ENCODE measurements at places on chromosomes 6 and 20.
A peak's percentile ranks its signal among the peaks of the same experiment; 100 is the strongest.

- DNase-seq = no peak
Measured at GRCh38 chr20:18739751-18740166, 73.8 kb upstream of the SCP2D1 start.

DNA sequence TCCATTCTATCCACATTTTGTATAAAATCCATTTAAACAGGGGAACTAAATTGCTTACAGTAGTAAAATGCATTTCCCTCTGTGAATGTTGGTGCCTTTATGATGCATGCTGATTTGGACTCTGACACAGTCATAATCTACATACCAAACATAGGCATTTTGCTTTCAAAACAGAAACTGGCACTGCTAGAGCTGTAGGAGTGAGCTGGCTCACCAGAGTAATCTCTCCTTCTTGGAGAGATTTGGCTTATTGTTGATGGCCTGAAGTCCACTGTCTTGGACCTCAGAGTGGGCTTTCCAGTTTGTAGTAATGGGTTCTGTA, 363.2 kb upstream of the FLRT3 start:
- DNase-seq = no peak

DNA sequence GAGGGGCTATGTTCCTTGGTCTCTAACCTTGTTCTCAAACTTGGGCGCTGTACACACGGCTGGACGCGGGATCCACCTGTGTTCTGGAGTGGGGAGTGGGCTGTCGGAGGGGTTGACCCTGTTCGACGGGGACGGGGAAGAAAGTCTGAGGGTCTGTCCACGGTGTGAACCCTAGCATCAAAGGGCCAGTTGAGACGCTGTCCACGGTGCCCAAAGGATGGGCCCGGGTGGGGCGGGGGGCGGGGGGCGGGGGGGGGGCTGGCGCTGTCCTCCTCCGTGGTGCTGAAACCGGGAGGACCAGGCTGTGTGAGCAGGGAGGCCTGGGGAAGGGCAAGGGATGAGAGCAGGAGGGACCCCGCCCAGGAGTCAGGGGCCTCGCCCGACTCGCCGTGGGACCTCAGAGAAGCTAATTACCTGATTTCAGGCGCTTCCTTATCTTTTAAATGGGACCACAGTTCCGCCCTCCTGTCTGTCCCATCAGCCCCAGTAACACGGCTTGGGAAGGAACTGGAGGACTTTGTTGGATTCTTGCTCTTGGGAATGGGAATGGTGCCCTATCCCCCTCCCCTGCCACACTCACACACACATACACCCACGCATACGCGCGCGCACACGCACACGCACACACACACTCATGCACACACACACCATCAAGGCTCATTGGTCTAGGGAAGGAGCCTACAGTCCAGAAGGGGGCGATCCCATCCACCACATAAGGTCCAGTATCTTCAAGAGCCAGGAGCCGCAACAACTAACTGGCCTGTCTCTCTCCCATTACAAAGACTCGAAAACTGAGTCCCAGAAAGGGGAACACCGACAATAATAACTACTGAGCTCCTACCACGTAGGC, 1.0 kb upstream of the VSTM2L start:
- peak; percentile 72 for DNase-seq

- no peak for DNase-seq
Measured at GRCh38 chr6:11889572-11889971, 111.0 kb upstream of the ADTRP start.

DNA sequence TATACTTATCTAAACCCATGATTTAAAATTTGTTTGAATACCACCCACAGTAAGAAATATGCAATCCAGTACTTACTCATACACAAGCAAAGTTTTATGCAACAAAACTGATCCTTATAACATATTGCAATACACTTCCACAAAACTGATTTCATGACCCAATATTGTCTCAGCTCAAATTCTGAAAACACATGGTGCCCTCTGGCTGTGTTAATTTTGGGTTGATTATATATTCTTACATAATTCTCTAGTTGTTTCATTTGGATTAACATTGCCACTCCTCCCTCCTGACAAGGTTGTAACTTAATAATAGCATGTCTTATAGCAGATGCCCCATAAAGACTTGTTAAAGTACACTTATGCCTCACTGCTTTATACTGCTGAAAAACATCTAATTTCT, 73.0 kb upstream of the TULP1 start:
- no peak for DNase-seq

- DNase-seq = no peak
Measured at GRCh38 chr6:146194434-146194833, 165.6 kb downstream of the GRM1 start.

GRCh38 chr6:135305684-135306083, 124.6 kb downstream of the MYB start:
- DNase-seq = no peak

DNA sequence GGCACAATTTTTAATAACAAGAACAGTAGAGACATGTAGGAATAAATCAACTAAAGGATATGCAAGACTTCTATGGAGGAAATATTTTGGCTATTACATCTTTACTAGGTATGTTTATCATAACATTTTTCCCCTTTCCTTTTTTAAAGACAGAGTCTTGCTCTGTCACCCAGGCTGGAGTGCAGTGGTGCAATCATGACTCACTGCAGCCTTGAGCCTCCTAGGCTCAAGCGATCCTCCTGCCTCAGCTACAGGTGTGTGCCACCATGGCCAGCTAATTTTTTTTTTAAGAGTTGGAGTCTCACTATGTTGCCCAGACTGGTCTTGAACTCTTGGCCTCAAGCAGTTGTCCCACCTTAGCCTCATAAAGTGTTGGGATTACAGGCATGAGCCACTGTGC, 37.0 kb downstream of the AKAP7 start:
- no peak for DNase-seq

DNA sequence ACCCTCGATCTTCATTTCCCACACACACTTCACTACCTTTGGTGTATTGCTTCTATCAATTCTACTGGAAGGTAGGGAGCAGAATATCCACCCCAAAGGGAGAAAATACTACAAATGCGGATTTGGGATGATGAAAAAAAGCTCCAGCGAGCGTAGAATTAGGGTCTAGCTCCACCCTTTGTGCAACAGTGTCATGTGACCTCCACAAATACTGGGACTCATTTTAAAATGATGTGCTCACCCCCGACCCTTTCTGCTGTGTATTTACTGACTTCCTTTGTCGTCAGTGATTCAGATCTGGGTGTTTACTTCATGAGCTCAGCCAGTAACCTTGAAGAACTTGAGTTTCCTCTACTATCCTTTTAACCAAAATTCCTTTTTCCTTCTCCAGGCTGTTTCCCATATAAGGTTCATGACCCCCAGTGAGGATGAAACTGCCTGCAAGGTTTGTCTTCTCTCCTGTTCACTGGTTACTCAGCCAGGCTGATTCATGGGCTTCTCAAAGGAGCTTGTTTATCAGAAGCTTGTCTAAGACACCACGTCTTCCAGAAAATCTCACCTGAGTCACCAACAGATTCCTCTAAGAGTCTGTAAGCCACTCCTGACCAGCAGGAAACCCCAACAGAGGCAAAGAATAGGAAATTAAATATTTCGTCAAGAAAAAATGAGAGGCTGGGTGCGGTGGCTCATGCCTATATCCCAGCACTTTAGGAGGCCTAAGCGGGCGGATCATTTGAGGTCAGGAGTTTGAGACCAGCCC, 39.6 kb upstream of the PAX1 start:
- no peak for DNase-seq

GRCh38 chr6:1267057-1267732, 44.7 kb upstream of the FOXQ1 start:
- DNase-seq = no peak

DNA sequence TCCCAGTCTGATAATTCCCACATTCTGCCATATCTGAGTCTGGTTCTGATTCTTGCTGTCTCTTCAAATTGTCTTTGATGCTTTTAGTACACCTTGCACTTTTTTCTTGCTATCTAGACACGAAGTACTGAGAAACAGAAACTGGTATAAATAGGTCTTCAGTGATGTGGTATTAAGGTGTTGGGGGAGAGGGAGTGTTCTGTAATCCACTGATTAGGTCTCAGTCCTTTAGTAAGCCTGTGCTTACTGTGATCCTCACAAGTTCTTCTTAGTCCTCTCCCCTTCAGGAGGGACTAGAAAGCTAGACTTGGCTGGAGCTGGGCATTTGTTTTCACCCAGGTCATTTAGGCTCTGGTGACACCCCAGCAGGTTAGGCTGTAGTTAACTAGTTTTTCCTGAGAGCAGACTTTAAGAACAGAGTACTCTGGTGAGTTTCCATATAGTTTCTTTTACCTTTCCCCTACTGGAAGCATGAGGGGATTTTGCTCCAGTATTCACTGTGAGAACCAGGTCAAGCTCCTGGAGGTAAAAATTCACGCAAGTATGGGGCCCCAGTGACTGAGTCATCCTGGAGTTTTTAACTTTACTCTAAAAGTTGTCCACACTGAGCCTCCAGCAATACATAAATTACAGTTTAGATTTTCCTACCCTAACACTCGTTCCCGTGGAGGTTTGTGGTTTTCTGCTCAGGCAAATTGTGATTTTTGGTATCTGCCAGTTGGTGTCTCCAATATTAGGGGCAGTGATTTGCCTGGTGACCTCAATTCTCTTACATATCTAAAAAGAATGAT, 154.6 kb downstream of the CDKAL1 start:
- DNase-seq = no peak

GRCh38 chr6:123417535-123417934, 219.2 kb downstream of the TRDN start:
- no peak for DNase-seq

DNA sequence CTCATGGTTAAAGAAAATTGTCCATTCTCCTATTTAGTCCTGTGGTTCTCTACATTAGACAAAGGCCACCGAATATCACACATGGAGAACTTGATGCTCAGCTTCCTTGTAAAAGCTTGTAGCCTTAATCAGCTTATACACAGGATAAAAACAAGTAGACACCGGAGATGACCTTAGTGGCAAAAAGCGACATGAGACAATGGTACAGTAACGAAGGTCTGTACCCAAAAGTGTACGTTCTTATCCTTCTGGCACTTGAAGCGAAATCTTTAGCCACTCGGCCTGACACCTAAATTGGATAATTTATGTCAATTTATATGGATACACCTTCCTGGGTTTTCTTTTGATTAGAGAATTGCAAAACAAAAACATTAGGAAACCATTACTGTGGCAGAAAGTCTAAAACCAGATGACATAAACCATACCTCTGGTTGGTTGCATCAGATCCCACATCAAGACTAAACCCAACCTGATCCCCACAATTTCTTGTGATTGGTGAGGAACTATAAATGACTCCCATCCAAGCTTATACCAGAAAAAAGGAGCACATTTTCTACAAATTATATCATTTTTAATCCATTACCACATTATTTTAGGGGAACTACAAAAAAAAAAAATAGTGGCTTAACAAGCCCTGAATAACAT, 6.1 kb downstream of the RBM39 start:
- DNase-seq = no peak

DNA sequence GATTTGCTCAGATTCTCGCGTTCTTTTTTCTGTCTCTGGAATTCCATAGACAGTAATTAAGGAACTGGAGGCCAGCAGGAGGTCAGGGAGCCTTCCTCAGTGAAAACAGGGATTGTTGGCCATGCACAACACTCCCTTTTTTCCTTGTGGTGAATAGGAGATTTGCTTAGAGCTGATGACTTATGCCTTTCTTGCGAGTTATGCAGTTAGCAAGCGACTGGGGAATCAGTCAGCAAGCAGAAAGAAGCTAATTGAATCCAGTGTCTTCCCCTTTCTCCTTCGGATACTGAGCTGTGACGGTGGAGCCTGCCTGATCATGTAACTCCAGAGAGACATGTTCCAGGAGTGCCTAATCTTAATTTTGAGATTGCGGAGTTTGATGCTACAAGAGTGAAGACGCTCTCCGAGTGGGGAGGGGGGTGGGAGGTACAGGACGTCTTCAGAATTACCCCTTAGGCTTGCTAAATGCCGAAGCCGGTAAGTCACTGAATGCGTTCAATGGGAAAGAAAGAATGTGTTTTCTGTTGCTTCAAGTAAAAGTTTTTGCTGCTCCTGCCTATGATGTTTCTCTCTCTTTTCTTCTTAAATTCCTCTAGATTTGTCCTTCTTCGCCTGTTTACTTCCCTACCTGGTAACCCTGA, 165.9 kb downstream of the SASH1 start:
- DNase-seq = peak; percentile 68

DNA sequence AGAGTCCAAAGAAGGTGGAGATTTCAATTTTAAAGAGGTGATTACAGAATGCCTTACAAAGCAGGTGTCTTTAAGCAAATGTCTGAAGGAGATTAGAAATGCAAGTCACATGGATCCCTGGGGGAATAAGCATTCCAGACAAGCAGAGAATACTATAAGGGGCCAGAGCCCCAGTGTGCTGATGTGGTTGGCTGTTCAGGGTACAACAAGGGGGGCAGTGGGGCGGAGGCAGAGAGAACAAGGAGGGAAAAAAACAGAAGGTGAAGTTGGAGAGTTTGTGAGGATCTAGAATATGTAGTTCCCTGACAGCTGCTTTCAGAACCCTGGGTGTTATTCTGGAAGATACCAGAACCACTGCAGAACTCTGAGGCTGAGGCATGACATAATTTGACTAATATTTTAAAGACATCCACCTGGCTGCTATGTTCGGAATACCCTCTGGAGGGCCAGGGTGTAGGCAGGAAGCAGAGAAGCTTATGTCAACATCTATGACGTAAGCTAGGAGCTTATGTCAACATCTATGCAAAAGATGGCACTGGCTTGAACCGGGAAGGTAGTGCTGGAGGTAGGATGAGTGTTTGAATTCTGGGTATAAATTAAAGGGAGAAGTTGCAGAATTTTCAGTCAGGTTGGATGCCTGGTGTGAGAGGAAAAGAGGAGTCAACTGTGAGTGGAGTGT, 276.3 kb upstream of the AGPAT4 start:
- no peak for DNase-seq

DNA sequence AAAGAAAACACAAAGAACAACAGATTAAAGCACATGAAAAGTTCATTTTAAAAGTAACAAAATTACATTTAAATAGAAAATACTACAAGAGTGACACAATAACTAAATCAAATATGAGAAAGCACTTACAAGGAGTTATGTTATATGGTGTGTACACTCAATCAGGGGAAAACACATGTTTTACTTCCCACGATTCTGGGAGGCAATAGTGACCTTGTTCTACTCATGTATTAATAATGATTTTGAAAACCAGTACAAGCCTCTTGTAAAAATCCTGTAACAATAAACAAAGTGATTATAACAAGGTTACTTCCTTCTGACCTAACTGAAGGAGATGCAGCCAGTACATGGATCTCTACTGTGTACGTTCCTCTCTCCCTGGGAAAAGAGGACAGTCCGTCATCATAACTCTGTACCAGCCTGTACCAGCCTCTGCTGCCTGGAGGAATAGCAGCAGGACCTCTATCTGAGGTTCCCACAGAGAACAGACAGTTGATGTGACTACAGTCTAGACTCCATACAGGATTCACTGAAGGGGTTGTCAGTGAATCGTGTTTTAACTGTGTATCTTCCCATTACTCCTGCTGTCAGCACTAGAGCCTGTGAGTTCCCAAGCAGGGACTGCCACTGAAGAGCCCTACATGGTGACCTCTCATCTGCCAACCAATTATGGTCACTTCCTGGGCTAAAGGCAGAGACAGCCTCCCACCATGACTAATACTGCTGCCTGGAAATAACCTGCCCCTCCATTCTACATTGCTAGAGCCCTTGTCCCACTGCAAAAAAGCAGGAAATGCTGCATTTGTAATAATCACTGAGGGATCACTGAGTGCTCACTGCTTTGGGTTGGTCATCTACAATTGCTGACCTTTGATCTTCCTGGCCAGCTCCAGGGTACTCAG, 149.7 kb downstream of the KIF16B start:
- no peak for DNase-seq

Data from retina (tissue), 1 donor.